ENCODE measurements at places on chromosomes 3 and 15.

DNA sequence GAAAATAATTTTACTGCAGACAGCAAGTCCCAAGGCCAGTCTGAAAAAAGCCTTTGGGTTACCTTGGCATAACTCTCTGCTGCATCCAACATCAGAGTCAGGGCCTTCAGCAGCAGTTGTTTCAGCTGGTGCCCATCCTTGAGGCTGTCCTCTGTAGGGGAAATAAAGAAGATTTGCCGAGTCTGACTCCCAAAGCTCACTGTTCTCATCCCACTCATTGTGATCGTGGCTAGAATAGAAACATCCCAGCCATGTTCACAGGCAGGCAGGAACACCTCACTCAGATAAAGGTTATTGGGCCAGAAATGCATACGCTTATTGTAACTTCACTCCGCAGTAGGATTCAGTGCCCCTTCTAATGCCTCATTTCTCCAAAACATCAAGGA lies 29.2 kb downstream of the EIF3J start:
- no peak for DNase-seq

- DNase-seq: no peak
Observed at GRCh38 chr15:59148153-59148833, 43.3 kb downstream of the CCNB2 start.

- DNase-seq: peak; percentile 61
Observed at GRCh38 chr3:151268267-151269235, 9.8 kb downstream of the P2RY14 start.

DNA sequence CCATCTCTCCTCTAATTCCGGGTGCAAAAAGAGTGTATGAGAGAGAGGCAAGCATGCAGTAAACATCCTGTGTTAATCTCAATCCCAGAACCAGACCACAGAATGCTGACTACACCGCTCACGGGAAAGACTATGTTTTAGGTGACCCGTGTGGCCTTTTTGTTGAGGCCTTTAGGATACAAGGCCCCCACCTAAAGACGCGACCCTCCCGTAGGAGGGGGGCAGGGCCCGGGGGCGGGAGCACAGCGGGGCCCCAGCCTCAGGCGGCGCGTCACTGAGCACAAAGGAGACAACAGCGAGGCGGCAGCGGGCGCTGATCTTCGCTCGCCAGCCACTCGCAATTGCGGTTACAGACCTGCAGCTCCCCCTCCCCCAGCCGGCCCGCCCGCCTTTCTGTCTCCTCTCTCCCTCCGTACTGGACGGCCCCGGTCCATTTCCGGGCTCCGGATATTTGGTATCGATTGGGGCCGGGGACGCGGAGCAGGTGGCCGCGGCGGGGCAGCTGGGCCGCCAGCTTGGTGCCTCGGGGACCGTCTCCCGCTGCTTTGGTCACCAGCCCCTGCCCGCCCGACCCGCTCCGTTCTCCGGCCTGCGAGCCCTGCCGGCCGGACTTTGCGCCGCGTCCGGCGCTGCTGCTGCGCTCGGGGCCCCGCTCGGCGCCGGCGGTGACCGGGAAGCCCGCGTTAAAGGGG lies at the start of gene CCDC50:
Gene CCDC50 (plus strand): TSS at position 433 of the 692 bp plus-strand sequence. CDS start 281 bp downstream, outside the sequence.
- DNase-seq: peak; percentile 62

DNA sequence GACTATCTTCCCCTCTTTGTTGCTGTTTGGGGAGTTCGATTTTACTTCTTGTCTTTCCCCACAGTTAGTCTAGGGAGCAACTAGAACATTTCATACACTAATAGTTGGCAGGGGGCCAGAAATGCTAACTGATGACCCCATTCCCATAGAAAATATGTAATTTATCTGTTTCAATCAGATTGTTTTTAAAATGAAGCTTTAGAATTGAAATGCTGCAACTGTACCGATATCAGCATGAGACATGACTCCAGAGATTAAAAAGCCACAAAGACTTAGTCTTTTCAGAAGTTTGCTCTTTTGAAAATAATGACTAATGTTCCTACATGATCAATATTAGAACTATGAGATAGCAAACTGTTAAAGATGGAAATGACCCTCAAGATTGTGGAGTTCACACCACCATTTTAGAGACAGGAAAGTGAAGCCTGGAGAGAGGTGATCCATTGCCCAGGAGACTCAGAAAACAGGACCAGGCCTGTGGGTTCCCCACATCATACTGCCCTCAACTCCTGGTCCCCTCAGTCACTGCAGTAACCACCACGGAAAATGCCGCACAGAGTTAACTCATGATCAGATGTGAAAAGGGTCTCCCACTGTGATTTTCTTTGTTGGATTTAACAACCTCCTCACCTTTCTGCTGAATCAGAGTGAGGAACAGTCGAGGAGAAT lies 130.3 kb downstream of the CHDH start:
- no peak for DNase-seq

DNA sequence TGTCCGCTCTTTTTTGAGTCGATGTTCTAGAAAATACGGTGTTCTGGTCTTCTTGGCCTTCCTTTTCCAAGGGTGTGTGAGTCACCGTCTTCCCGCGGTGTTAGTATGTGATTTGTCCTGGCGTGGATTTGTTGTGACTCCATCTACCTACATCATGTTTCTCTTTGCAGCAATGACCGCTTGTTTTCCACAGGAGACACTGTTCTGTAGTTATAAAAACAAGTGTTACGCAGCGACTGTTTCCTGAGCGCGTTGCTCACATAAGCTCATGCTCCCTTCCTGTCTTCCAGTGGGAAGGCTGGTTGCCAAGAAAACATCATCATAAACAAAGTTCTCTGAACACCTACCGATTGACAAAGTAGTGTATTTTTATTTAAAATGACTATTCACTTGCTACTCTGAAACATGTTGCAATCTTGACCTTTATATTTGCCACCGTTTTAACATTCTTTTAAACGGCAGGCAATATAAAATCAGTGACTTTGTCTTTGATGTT lies 19.0 kb downstream of the USP13 start:
- no peak for DNase-seq

- DNase-seq: no peak
Observed at GRCh38 chr15:45794304-45794703, 159.5 kb downstream of the SQOR start.

- DNase-seq: no peak
Observed at GRCh38 chr3:46512191-46512749, 14.5 kb downstream of the RTP3 start.

DNA sequence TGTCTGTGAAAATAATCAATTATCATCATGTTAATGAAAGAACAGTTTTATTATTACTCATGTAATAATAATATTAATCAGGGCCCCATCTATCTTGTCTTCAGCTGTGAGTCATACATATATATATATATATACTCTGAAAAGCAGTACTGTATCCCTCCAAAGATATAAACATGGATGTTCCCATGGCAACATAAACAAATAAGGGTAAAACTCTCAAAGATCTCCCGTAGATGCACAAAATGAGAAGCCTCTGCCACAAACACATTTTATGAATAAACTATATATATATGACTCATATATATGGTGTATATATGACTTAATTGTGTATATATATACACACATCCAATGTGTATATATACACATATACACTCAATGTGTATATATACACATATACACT lies 163.8 kb upstream of the ARHGEF26 start:
- no peak for DNase-seq

- DNase-seq: no peak
Observed at GRCh38 chr15:68417897-68418296, 14.1 kb downstream of the ITGA11 start.

DNA sequence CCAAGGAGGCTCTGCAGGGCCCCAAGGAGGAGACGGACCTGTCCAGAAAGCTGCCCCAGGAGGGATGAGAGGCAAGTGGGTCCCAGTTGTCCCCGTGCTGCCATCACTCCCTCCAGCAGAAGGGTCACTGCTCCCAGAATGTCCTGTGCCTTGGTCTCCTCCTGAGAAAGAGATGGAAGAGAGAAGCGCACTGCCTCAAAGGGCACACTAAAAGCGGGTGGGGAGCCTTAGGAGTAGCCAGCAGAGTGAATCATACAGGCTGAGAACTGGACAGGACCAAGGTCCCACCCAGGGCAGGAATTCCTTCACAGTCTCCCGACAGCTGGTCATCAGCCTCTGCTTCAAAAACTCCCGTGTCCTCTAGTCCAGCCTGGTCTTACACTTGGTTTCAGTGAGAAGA lies 4.6 kb downstream of the THPO start:
- DNase-seq: no peak

GRCh38 chr15:50943638-50944037 lies 35.2 kb downstream of the AP4E1 start:
- DNase-seq: no peak

DNA sequence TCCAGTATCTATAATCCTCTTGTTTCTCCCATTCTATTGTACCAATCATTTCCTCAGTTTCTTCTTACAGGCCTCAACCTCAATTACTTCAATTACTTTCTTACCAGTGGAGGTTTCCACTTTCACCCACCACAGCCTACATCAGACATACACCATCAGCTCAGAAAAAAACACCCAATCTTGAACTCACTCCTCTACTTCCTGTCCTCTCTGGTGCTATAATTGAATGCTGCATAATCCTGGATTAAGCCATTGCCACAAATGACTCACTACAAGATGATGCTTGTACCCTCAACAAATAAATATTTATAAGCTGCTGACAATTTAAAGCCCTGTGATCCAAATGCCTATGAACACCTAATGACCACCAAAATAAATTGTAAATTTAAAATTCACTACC lies 18.5 kb downstream of the RYK start:
- DNase-seq: no peak

- no peak for DNase-seq
Observed at GRCh38 chr15:77243716-77244401, 172.9 kb upstream of the TSPAN3 start.

DNA sequence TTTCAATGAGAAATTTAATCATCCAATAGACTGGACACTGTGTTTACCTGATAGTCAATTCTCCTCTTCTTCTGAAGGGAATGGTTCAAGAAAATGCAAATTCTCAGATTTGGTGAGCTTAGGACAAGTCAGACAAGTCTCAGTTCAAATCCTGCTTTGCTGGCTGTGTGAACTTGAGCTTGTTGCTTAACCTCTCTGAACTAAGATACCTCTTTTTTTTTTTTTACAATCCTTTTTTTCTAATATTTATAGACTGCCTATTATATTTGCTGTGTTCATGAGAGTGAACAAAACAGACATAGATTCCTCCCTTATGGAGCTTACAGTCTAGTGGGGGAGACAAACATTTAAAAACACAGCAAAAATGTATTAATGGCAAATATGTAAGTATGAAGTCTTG lies 8.2 kb upstream of the SLC28A1 start:
- DNase-seq: no peak

DNA sequence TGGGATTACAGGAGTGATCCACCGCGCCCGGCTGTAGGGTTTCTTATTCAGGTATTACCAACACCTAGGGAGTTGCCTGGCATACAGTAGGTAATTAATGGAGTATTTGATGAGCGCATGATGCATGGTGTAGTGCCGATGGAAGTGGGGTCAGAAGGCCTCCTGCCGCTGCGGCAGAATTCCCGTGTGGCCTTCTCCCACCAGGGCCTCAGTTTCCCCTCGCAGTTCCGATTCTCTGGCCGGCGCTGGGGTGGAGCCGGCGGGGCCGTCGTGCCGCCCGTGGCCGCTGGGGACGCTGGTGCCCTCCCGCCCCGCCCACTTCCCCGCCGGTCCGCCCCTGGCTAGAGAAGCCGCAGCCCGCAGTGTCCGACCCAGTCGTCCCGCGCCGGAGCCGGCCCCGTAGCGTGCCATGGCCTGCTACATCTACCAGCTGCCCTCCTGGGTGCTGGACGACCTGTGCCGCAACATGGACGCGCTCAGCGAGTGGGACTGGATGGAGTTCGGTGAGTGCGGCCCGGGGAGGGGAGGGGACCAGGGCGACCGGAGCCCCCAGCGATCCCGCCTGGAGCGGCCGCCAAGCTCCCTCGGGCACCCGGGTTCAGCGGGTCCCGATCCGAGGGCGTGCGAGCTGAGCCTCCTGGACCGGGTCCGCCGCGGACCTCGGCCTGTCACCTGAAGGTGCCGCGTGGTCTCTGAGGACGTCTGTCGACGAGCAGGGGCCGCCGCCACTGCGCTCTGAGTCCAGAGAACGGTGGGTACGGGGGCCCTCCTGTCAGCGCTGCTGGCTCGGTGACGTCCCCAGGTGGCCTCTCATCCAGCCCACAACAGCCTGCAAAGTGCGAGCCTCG lies at the start of gene IRAK2:
Gene IRAK2 (plus strand): TSS at position 374 of the 848 bp plus-strand sequence. CDS start 36 bp downstream, at position 410.
- DNase-seq: peak; percentile 51

- DNase-seq: no peak
Observed at GRCh38 chr15:74432968-74433591, 678 bp downstream of the SEMA7A start.

DNA sequence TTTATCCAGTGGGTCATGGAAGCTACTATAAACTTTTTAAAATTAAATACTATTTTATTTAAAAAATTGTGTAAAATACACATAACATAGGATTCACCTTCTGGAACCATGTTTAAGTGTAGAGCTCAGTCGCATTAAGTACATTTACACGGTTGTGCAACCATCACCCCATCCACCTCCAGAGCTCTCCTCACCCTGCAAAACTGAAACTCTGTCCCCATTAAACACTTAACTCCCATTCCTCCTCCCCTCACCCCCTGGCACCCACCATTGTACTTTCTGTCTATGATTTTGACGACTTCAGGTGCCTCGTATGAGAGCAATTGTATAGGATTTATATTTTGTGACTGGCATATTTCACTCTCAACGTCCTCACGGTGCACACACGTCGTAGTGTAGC lies 70.7 kb downstream of the APBA2 start:
- DNase-seq: no peak

- DNase-seq: no peak
Observed at GRCh38 chr3:17913359-17913758, 170.9 kb upstream of the TBC1D5 start.

DNA sequence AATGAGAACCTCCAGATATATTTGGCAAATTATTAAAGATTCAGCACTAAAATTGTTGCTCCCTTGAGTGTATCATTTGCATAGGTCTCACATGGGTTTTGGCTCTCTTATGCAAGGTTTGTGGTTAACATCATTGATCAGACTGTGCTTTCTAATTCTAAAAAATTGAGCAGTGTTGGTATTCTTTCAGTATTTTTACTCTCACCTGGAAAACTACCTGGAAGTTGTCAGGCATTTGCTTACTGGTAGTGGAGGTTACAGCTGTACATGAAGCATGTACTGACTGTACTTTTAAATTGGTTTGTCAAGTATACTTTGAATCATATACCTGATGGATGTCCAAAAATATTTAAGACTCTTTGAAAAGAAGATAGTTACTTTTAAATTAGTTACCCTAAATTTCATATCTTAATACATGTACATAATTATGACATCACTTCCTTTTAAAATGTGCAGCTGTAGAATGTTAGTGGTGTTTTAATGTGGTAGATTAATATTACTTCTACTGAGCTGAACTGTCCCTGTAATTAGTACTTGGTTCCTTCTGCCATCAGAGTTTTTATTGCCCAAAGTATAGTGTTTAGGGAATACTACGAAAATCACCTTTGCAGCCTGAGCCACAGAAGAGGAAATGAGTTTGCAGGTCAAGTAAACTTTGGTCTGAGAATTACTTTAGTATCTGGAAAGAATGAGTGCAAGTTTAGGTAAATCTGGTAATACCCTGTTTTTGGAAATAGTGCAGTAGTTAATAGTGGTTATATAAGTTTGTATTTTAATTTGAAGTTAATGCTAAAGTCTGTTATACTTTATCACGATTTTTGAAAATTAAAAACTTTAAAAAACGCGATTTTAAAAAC lies 2.8 kb downstream of the CHD2 start:
- DNase-seq: no peak

GRCh38 chr15:32099956-32100684 lies 69.8 kb downstream of the CHRNA7 start:
- DNase-seq: no peak

- DNase-seq: no peak
Observed at GRCh38 chr15:98232761-98233160, 272.3 kb downstream of the ARRDC4 start.
